ENCODE measurements at places on chromosomes 2 and 18.

DNA sequence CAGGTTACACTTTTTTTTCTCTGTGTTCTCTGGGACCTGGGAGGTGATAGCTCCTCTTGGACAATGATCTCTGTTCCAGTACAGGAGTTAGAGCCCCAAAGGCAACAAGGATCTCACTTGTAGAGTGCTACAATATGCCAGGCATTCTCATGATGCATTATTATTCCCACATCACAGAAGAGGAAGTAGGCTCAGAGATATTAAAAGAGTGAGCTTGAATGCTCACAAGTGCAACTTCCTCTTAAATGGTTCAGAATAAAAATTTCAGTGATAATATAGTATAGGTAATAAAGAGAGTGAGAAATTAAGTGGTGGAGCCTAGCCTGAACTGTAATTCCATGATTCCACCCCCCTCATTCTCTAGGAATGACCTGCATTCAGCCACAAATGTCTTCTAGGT lies 21.4 kb downstream of the POLE4 start:
- no peak for DNase-seq

DNA sequence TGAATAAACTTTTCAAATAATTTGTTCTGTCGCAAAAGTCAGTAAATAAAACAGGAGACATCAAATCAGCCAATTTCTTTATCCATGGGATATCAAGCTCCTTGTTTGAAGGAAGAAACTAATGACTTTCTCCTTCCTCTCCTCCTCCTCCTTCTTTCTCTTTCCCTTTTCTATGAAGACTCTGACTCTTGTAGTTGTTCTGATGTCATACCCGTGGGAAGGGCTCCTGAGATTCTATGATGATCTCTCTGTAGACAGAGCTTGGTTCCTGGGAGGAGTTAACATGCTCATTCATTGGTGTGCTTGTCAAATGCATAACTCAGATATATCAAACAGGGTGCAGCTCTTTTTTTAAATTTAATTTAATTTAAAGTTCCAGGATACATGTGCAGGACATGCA lies 118.7 kb upstream of the KCTD1 start:
- DNase-seq = no peak

DNA sequence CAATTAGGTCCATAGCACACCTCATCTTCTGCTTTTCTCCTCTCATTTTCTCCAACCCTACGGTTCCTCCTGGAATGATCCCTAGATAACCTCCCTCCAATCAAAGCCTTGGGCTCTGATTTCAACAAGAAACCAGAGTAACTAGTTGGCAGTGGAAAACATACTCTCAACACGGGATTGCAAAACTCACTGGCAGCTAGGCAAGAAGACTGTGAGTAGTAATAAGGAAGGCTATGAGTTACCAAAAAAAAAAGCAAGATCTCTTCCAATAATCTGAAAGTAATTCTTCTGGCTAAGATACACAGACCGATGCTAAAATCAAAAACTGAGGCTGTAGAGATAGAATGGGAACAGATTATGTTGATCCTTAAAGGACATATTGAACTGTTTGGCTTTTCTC lies 28.4 kb upstream of the CCDC102B start:
- DNase-seq = no peak

DNA sequence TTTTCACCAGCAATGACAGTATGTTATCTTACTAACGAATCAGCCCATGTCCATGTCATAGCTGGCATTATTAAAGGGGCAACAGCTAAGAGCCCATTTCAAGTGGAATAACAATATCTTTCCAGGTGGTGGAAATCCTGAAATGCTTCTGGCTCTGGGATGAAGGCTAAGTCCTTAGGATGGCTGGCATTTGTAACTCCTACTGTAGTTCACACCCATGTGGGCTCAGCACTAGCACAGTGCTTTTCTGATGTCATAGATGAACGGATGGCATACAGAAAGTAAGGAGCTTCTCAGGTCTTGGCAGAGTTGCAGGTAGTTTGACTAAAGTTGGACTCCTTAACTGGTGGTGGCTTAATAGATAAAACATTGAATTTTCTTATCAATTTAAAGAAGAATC lies 10.0 kb downstream of the TMEM200C start:
- DNase-seq = no peak

DNA sequence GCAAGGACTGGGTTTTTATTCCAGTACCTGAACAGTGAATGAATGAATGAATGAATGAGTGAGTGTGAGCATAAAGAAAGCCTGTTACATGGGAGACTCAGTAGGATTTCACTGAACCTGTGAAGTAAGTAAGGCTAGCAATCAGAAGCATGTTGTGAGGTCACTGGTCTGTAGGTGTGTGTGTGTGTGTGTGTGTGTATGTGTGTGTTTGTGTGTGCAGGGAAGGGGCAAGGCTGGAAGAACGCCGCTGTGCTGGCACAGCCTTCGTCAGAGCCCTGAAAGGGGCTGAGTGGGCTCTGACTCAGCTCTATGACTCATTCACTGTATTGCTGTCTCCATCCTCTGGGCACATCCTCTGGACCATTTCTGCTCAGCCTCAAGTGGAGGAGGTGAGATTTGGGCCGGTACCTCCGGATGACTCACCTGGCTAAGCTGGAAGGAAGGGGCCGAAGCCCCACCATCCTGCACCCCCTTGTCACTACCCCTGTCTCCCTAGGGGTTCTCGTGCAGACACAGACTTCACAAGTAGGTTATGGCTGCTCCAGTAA lies 51.4 kb upstream of the MRPL33 start:
- DNase-seq = no peak

GRCh38 chr2:168091986-168092385 lies 155.4 kb downstream of the STK39 start:
- DNase-seq = no peak

DNA sequence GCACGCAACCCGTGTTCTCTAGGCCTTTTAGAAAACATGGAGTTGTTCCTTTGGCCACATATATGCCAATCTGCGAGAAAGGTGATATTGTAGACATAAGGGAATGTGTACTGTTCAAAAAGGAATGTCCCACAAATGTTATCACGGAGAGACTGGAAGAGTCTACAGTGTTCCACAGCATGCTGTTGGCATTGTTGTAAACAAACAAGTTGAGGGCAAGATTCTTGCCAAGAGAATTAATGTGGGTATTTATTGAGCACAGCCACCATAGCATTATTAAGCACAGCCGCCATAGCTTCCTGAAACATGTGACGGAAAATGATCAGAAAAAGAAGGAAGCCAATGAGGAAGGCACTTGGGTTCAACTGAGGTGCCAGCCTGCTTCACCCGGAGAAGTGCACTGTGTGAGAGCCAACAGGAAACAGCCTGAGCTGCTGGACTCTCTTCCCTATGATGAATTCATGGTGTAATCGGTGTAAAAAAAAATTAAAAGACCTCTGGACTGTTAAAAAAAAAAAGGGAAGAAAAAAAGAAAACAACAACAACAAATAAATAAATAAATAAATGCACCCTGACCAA lies 29.0 kb upstream of the REL start:
- no peak for DNase-seq

DNA sequence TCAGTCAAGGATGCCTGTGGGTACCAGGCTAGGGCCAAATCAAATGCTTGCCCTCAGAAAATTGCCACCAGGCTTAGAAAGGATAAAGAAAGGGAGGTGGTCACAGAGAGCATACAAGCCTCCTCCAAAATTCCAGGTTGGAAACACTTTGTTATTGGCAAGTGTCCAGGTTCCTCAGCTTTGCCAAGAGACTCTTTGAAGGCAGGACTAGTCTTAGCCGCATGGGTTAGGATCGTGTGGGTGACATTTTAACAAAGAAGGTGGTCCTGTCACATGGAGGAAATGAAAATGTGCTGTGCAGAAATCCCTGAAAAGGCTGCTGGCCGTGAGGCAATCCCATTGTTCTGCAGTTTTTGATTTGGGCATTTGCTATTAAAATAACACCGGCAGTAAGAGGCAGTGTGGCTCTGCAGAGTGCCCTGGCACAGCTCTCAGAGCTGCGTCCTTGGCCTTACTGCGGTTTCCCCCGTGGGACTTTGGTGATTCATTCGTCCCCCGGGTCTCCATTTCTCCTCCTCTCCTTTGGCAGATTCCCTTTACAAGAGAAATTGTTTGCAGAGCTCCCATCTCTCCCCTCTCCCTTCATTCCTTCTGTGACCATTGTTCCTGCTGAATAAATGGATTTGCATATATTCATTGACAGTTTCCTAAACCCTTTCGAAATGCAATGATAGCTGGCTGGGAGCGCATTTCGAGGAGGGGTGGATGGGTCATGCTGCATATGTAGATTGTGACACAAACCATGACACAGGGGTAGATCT lies 187.3 kb downstream of the VAPA start:
- no peak for DNase-seq

DNA sequence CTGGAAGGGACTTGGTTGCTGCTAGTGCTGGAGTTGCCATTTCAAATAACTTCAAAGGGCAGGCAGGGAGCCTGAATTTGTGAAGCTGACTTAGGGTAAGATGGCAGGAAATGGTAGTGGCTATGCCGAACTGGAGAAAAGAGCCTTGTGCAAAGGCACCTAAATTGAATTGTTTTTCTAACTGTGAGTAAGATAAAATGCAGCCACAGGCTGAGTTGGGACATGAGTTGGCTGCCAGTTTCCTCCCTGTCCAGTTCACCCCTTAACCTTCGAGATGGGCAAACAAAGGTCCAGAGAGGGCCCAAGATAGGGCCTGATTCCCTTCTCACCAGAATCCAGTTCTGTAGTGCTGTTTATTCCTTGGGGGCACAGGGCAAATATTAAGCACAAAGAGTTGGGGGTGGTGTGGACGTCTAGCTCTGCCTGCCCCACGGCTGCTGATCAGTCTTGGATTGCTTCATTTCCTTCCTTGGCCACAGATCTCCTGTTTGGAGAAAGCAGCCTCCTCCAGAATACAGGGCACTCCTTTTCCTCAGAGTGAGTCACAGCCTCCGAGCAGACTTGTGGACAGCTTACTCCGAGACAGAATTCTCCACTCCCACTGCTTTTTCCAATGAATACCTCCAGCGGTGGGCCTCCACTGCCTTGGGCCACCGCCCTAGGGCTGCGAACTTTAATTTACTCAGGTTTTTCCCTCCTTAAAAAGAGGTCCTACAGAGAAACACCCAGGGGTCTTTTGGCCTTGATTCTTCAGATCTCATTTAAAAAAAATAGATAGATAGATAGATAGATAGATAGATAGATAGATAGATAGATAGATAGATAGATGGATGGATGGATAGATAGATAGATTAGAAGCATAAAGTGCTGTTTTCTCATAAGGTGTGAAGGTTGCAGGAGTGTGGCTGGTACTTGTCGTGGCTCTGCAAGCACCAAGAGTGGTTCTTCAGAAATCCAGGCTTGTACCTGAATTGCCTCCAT lies 18.4 kb upstream of the SLC20A1 start:
- no peak for DNase-seq

- DNase-seq = no peak
Measured at GRCh38 chr2:223947711-223948205, 2.6 kb upstream of the WDFY1 start.

- no peak for DNase-seq
Measured at GRCh38 chr18:475202-476031, 25.1 kb downstream of the COLEC12 start.

DNA sequence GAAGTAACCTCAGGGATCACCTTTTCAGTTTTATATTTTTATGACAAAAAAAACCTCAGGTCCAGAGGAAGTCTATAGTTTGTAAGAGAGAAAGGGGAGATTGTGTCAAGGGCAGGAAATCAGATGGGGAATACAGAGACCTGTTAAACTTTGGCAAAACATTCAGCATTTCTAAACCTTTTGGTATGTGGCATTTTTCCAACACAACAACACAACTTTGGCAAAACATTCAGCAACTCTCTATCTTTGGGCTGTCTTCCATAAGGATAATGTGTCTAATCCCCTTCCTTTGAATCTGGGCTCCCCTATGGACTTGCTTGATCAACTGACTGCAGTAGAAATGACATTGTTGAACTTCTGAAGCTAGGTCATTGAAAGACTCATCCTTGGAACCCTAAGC lies 220.6 kb upstream of the CCDC68 start:
- no peak for DNase-seq

GRCh38 chr2:126771094-126771493 lies 115.1 kb downstream of the GYPC start:
- DNase-seq = no peak

DNA sequence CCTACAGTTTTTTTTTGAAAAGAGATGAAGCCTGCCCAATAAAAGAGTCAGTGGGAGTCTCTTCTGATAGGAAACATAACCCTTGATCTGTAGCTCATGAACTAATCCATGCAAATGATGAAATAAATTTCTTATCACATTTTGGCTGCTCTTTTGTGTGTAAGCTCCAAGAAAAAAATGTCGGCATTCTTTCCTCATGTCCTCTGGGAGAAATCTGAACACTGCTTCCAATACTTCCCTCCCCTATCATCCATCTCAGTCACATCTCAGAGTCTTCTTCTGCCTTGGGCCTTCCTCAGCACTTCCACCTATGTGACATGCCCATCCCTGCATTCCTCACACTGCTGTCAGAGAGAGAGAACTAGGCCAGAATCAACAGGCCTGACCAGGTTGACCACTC lies 395.7 kb upstream of the ST6GAL2 start:
- DNase-seq = no peak

DNA sequence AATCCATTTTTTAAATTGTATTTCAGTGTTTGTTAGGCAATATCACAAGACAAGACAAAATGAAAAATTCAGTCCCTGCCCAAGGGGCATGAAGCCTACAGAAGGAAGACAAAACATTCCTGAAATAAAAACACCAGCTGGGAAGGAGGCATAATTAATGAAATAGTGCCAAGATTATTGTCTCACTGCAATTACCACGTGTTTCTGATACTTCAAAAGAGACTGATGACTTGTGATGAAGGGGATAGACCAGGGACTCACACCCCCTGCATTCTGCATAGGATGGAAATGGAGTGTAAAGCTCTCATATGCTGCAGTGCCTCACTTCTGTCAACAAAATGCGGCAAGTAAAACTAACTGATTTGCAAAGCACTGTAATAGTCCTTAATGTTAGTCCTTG lies 178.1 kb downstream of the BARD1 start:
- no peak for DNase-seq

DNA sequence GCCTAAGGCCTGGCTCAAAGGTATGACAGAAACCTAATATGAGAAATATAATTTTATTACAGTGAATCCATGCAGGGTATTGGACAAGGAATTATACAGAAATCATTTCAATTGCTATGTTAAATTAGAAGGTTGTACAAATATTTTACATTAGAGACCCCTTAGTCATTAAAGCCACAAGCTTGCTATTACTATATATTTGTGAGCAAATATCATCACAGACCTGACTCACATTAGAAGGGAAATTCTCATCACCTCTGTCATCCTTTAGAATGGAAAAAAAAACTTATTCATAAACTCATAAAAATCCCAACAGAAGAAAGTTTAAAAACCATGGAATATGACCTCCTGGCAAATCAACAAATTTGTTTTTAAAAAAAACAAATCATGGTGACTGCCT lies 277.9 kb downstream of the DCC start:
- no peak for DNase-seq

DNA sequence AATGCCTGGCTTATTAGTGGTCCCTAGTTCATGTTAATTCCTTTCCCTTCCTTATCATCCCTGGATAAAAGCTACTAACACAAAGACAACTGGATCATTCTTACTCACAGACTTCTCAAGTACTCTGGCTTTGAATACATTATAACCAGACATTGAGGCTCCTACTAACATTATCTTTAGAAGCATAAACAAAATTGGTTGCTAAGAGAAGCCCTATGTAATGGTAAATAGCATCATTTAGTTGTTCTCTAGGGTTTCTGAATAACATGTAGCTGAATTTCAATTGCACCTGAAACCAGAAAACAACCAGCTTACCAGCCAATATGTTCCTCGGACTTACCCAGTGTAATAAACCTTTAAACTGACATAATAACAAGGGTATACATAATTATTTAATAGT lies 114.1 kb upstream of the NCKAP5 start:
- no peak for DNase-seq

Measured in effector CD4-positive, alpha-beta T cell (primary cell).